ENCODE measurements at places on chromosomes 4 and X.

- DNase-seq = peak; percentile 83
Observed at GRCh38 chr4:151690164-151690870, 70.5 kb downstream of the GATB start.

DNA sequence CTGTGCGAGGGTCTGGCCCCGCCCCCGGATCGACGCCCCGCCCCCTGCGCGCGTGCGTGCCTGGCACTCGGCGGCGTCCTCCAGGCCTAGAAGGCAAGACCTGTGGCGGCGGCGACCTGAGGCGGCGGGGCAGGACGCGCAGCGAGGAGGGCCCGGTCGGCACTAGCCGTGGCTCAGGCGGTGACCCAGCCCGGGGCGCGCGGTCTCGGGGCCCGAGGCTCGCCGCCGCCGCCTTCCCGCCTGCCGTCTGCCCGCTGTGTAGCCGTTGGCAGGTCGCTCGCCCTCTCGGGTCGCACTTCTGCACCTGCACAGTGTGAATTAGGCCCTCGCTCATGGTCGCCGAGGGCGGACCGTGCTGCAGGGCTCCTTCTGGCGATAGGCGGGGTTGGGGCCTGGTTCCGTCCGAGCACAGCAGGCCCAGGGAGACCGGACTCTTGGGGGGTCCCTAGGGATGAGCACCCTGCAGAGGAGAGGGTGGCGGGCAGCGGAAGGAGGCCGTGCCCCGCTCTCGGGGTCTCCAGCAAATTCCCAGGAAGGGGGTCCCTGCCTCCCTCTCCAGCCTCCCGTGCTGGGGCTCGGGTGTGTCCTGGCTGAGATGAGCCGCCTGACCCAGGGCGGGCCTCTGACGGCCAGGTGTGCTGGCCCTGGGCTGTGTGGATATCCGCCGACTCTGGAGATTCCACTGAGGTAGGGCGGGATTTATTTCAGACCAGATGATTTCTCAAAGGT is 557 bp upstream of the FAM53A start:
- DNase-seq = no peak

DNA sequence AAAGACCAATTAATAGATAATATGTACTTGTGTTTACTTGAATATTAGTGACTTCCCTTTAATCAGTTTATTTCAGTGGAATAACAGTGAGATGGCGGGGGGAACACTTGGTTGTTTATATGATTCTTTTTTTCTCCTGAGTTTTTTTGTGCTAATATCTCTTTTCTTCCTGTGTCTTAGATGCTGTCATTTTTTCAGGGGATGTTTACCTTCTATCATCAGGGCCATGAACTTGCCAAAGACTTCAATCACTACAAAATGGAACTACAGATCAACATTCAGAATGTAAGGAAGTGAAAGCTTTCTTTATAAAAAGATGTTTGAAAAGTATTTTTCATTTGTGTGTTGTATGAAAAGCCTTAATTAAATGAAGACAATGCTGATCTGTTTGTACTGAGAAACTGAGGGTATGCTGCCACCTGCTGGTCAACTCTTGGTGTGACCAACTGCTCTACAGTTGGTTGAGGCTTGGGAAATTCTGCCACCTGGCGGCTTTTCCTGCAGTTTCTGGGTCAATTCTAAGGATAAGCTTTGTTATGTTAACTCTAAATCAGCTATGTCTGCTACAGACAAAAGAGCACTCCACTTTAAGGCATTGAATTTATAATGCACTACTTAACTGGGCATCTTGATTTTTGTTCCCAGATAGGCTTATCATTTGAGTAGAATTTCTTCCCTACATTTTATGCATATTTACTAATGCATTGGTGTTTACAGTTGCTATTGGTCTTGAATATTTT is 134.8 kb downstream of the ARHGAP10 start:
- peak; percentile 75 for DNase-seq

DNA sequence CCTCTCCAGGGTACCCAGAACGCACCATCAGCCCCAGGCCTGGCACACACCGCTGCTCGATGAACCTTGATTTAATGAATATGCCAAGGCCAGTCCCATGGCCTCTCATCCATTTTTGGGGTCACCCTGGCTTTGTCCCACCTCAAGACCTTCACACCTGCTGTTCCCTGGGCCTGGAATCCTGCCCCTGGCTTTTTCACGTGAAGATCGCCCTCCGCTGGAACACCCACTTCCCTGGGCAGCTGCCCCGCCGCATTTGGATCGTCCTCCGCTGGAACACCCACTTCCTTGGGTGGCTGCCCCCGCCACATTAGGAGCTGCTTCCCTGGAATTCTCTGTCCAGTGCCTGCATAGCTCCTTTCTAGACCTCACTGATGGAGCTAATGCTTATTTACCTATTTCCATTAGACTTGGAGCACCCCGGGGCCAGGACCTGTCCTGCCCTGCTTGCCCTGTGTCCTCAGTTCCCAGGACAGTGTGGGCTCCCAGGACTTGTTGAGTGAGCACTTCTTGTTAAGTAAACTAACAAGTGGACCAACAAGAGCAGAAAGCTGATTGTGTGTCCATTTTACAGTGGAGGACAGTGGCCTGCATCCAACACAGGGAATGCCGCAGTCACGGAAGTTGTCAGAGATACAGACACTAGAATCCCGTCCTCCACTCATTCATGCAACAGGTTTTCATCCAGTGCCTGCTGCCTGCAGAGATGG is 12.5 kb downstream of the BLOC1S4 start:
- DNase-seq = no peak

DNA sequence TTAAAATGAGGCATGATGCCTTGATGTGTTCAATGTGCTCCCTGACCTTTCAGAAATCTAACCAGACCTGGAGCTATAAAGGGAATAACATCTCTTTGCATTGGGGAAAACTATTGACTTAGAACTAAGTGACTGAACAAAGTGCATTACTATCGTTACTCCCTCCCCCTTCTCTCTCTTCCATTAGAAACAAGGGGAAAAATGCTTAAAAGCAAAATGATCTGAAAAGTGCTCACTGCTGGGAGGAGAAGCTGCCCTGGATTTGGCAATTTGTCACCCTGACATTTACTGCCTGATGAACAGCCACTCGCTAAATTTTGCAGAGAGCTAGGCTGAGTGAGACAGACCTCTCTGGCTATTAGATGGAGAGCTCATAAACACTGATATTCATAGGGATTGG is 48.6 kb upstream of the PARM1 start:
- no peak for DNase-seq

GRCh38 chrX:48776818-48777439 is 9.5 kb upstream of the GATA1 start:
- peak; percentile 17 for DNase-seq

- DNase-seq = no peak
Observed at GRCh38 chr4:151917145-151917734, 156.4 kb upstream of the GATB start.

DNA sequence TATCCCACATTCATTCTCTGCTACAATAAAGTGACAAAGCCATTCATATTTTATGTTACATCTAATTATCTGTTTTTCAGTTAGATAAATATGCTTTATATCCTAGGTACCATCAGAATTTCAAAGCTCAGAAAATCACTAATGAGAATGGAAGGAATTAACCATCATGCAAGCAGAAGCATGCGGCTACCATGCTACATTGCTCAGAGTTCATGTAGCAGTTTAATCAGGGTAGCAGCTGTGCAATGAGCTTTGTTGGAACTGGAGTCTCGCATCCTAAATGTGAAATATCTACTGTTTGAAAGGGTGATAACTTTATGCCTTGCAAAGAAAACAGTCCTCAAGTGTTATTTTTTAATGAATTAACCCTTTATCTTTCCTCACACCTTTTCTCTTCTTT is 77.5 kb downstream of the SNCA start:
- no peak for DNase-seq

DNA sequence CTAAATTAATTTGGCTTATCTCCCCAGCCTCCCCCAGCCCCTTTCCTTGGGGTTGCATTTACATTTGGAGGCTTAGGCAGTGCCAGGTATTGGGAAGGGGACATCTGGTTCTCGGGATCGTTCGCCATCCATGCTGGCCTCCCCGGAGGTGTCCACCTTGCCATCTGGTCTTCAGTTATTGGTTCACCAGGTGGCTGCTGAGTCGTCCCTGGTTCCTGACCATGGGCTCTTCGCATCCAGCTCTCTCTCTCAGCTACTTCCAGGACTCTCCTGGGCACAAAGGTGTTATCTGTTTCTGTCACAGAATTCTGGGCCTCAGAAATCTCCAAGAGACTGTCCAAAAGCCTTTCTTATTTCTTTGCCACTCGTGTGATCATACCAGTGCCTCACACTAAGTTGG is 75.4 kb upstream of the SCOC start:
- DNase-seq = no peak

- peak; percentile 58 for DNase-seq
Observed at GRCh38 chr4:103046416-103047290, 27.1 kb upstream of the SLC9B1 start.

- DNase-seq = peak; percentile 90
Observed at GRCh38 chr4:113499696-113500095, 261.8 kb downstream of the CAMK2D start.

Data from fibroblast of lung (primary cell).